ENCODE measurements at places on chromosomes 16 and 17. TPM values are rescaled to one million over a fixed set of nuclear protein-coding genes. Genes with fewer than 3 reads are reported as not detected.

TP53TG3 gene
- not detected for polyA plus RNA-seq

MAPK7 gene
- 11.0 TPM for polyA plus RNA-seq

GCGR gene
- polyA plus RNA-seq = not detected

SLC6A2 gene
- not detected for polyA plus RNA-seq

TNFRSF13B gene
- polyA plus RNA-seq = not detected

RGS9 gene
- polyA plus RNA-seq = 2.0 TPM

CCL16 gene
- not detected for polyA plus RNA-seq

TERB1 gene
- not detected for polyA plus RNA-seq

TNRC6C gene
- polyA plus RNA-seq = 1.2 TPM

IRX5 gene
- not detected for polyA plus RNA-seq

HBA2 gene
- polyA plus RNA-seq = not detected

CES1 gene
- 1.1 TPM for polyA plus RNA-seq

CCDC43 gene
- 18.0 TPM for polyA plus RNA-seq

RND2 gene
- polyA plus RNA-seq = 1.7 TPM

KRT12 gene
- polyA plus RNA-seq = not detected

CCR7 gene
- 0.22 TPM for polyA plus RNA-seq

NLRC3 gene
- polyA plus RNA-seq = not detected

SCGB1C2 gene
- polyA plus RNA-seq = not detected

CRAMP1 gene
- polyA plus RNA-seq = 7.8 TPM

GPR179 gene
- polyA plus RNA-seq = not detected

SPIRE2 gene
- 1.5 TPM for polyA plus RNA-seq

TEKT1 gene
- polyA plus RNA-seq = not detected

SP6 gene
- polyA plus RNA-seq = 0.04 TPM

KRT31 gene
- not detected for polyA plus RNA-seq

SMIM22 gene
- not detected for polyA plus RNA-seq

KRTAP2-3 gene
- polyA plus RNA-seq = 1.3 TPM

COL1A1 gene
- polyA plus RNA-seq = 3,120 TPM

MAP3K3 gene
- polyA plus RNA-seq = 14.9 TPM

MT1H gene
- not detected for polyA plus RNA-seq

VWA3A gene
- polyA plus RNA-seq = not detected

ATP2A3 gene
- polyA plus RNA-seq = 0.46 TPM

GJC1 gene
- polyA plus RNA-seq = 20.6 TPM

FAAP100 gene
- polyA plus RNA-seq = 8.3 TPM

ANKFY1 gene
- polyA plus RNA-seq = 42.8 TPM

CMTM2 gene
- polyA plus RNA-seq = not detected

MRPS34 gene
- polyA plus RNA-seq = 55.8 TPM

SLC12A3 gene
- not detected for polyA plus RNA-seq

PRSS21 gene
- polyA plus RNA-seq = 0.17 TPM

WWP2 gene
- polyA plus RNA-seq = 13.1 TPM

CSH2 gene
- polyA plus RNA-seq = not detected

CTRB1 gene
- not detected for polyA plus RNA-seq

COQ9 gene
- polyA plus RNA-seq = 59.0 TPM

Data from AG04450 (cell line).